Activated naive CD4-positive, alpha-beta T cell (primary cell): ENCODE measurements at places on chromosomes 1 and 21.

DNA sequence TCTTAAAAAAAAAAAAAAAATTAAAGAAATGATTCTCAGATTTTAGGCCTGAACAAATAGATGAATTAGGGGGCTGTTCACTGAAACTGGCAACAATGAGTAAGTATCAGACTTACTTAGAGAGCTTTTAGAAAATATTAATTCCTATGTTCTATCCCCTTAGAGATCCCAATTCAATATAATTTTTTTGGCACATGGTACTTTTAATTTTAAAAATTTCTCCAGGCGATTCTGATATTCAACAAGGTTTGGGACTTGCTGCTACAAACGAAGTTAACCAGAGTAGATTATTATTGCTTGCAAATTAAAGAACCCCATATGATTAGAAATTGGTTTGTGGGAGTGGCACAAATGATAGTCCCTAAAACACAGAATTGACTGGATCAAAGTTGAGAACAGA, 11.4 kb downstream of the SCMH1 start:
- no peak for DNase-seq

DNA sequence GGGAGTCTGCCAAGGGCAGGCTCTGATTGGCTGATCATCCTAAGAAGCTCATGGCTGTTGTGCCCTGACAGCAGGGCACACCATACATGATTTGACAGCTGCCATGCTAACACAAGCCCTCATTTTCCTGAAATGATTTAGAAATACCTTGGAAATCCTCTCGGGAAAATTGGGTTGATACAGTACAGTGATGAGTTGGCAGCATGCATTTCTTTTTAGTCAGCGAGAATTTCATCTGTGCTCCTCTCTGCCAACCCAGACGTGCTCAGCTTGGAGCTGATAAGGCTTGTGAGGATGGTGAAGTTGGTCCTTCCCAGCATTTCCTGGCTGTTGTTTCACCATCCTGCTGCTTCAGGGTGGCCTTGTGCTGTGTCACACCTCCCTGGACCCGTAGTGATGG, 22.6 kb upstream of the KCNQ4 start:
- no peak for DNase-seq

GRCh38 chr1:204623365-204623893, 62.1 kb downstream of the LRRN2 start:
- DNase-seq, result no peak

GRCh38 chr1:76303340-76303717, 228.8 kb downstream of the ST6GALNAC3 start:
- no peak for DNase-seq

- DNase-seq, result no peak
These were observed 24.3 kb downstream of the IL10RB start for GRCh38 chr21:33290441-33290840.

DNA sequence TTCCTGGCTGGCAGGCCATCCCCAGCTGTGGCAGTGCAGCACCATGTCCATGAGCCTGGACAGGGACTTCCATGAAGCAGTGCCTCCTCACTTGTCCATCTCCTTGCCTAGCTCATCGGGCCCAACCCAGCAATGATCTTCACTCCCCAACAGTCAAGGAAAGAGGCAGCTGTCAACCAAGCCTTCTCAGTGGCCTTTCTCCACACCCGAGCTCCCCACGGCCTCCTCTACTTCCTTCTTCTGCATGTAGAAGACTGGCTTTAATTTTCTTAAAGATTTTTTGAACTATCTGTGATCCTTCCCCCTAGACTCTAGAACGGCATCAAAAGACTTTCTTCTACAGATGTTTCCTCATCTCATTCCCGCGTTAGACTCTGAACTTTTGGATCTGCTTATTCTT, 65.5 kb upstream of the COA6 start:
- no peak for DNase-seq

DNA sequence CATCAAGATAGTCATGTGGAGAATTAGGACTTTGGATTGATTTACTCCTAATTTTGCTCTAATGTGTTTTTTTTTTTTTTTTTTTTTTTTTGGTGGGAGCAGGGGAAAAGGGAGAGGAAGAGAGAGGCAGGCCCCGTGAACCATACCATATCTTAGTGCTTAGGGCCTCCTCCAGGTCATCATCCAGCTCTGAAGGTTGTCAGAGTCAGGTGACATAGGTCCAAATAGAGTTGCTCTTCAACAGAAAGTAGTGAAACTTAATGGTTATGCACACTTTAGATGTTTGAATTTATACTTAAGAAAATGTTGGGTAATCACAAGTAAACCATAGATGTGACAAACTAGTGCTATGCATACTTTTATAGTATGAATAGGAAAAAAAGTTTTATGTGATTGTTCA, 32.2 kb downstream of the CXADR start:
- DNase-seq, result no peak

- DNase-seq, result no peak
These were observed 67.8 kb upstream of the BCL10 start for GRCh38 chr1:85344256-85344694.

GRCh38 chr1:6807782-6808181, 22.5 kb downstream of the CAMTA1 start:
- no peak for DNase-seq

DNA sequence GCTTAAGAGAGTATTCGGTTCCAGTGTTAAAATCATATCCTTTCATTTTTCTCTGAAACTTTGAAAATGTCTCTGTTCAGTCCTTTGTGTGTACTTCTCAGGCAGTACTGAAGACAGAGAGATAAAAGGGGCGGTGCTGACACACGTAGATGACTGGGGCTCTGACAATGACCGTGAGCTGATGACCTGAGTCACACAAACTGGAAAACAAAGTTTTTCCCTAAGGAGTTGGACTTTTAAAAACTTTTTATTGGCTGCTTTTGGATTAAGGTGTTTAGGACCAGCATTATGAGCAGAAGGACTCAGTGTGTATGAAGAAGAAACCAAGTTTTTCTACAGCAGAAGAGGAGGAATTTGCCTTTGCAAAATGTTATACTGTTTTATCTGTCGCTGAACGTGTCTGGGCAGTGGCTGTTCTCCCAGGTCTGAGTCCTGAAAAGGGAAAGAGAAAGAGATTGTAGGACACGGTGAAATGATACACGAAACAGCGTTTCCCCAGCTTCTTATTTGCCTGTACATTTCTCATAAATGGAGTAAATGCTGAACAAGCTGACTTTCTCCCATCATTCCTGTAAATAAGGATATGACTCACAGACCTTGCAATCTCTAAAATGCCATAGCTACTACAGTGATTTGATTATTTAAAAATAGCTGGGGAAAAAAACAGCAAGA, 51.5 kb downstream of the MAP3K7CL start:
- DNase-seq, result no peak

DNA sequence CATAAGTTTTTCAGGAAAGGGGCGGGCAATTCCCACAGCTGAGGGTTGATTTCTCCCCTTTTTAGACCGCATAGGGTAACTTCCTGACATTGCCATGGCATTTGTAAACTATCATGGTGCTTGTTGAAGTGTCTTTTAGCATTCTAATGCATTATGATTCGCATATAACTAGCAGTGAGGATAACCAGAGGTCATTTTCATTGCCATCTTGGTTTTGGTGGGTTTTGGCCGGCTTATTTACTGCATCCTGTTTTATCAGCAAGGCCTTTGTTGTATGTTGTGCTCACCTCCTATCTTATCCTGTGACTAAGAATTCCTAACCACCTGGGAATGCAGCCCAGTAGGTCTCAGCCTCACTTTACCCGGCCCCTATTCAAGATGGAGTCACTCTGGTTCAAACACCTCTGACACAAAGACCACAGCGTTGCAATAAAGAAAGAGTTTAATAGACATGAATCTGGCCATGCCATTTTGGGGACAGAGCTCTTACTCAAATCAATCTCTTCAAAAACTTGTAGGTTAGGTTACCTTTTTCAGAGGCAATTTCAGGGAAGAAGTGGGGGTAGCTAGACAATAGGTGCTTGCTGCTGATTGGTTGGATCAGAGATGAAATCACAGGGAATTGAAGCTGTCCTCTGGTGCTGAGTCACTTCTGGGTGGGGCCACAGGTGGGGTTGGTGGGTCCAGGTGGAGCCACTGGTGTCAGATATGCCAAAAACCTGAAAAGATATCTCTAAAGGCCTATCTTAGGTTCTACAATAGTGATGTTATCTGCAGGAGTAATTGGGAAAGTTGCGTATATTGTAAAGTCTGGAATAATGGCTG, 23.3 kb downstream of the TBX19 start:
- no peak for DNase-seq

DNA sequence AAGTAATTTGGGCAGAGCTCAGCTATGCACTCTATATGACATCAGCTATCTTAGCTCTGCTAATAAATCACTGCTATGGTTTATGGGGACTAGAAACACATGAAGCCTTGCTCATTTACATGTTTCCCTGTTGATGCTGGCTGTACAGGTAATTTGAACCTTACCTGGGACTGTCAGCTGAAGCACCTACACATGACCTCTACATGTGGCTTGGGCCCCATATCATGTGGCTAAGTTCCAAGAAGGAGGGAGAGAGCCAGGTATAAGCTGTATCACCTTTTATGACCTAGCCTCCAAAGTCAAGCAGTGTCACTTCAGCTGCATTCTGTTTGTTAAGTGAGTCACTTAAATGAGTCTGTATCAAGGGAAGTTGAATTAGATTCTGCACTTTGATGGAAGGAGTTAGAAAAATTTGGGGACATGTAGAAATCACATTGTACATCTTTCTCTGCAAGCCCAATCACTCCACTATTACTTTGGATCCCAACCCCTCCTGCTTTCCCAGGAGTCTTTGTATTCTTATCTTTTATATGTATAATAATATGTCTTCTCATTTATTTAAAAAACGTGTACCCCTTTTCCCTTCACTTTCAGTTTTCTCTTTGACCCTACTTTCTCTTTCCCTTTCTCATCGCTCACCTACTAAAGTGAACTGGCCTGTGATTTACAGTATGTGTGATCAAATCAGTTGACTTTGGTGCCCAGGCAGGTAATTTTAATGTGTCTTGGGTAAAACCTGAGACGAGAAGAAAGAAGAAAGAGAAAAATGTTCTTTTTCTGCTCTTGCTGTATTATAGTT, 53.4 kb upstream of the PRKACB start:
- no peak for DNase-seq

DNA sequence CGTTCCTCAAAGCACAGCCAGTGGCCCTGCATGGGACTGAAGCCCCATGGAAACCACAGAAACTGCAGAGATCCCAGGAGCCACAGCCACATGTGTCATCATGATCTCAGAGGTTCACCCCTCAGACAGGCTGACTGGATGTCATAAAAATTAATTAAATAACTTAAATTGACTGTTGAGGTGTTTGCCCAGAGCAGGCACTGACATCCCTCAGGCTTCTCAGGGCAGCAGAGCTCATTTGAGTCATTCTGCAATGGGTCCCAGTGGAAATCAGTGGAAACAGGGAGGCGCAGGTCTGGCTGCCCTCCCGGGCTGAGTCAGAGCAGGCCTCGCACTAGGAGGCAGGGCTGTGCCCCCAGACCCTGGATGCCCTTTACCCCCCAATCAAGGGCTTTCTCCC, 135.1 kb downstream of the CDC7 start:
- no peak for DNase-seq

GRCh38 chr1:169786974-169787373, 7.7 kb downstream of the METTL18 start:
- no peak for DNase-seq

- DNase-seq, result no peak
These were observed 456.1 kb upstream of the ADAMTS5 start for GRCh38 chr21:27423038-27423437.

- no peak for DNase-seq
These were observed 47.0 kb upstream of the SDC3 start for GRCh38 chr1:30955448-30956015.

GRCh38 chr1:48841966-48842365, 65.3 kb upstream of the BEND5 start:
- no peak for DNase-seq

GRCh38 chr1:76857138-76857537, 10.1 kb upstream of the ST6GALNAC5 start:
- no peak for DNase-seq

DNA sequence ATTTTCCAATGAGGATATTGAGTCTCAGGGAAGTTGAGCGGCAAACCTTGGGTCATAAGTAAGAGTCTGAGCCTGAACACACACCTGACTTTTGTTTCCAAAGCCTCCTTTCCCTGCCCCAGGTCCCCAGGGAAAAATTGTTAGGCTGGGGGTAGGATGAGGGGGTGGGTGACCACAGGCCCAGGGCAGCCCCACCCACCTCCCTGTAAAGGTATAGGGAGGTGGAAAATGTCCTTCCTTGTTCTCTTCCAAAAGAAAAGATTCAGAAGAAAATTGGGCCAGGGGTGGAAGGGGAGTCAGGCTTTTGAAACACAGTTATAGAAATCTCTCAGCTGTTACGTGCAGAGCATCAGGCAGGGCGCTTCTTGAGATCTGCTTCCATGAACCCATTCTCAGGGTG, 129.7 kb upstream of the NGF start:
- no peak for DNase-seq

GRCh38 chr1:76939050-76939816, 72.0 kb downstream of the ST6GALNAC5 start:
- DNase-seq, result no peak

- DNase-seq, result no peak
These were observed 29.0 kb upstream of the ARID1A start for GRCh38 chr1:26666855-26667254.

DNA sequence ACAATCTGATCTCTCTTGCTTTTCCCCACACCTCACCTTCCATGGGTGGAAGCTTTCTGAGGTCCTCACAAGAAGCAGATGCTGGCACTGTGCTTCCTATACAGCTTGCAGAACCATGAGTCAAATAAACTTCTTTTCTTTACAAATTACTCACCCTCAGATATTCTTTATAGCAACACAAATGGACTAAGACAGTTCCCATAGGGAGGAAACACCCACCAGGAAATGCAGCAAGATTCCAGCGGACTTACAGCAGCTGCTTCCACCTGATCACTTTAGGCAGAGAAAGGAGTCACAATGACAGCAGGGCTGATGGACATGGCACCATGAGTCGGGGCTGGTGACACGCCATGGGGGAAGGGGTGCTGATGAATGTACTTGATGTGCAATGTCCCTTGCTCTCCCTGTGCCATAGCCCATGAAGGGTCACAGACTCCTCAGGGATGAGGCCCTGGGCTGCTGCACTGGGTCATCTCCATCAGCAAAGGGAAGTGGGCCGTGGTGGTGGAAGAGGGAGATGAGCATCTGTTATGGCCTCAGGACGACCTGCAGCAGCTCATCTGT, 53.9 kb downstream of the PRSS38 start:
- no peak for DNase-seq

DNA sequence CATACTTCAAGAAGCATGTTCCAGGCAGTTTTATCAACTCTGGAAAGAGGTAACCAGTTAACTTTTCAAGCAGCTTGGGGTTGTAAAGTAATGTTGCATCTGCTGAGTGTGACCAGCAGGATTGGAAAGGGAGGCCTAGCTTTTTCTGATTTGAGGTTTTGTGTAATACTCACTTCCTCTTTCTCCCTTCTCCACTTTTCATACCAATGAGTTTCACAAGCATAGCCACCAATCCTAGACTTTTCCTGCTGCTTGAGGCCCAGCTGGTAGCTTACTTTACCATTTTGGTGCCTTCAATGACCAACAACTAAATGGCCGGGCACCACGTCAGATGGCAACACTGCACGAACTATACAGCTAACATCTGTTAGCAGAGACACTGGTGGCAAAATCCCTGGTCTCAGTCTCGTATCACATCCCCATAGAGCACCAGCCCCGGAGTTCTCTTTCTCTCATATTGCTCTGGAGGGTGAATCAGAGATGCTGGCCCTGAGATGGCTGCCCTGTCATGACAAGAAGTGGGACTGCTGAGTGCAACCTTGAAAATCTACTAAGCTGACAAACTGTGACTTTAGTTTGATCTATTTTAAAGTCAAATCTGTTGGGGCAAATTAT, 14.8 kb upstream of the GPR88 start:
- DNase-seq, result no peak

- DNase-seq, result no peak
These were observed 14.9 kb downstream of the NTPCR start for GRCh38 chr1:232965124-232965911.
